ENCODE measurements at places on chromosomes 7 and 10. TPM values are rescaled to one million over a fixed set of nuclear protein-coding genes. Genes with fewer than 3 reads are reported as not detected.

DNA sequence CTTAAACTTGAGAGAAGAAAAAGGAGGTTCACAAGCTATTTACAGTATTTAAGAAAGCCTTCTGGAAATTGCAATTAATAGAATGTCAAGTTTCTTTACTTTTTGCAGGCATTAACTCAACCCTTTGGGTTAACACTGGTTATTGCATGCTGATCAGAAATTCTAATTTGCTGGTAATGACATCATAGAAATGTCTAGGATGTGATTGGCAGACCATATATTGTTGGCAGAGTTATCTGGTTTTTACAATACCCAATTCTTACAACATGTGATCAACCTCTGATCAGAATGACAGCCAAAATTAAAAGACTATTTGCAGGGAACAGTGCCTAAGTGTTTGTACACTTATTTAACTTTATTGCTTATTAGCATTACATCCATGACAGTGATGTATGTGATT lies 1.6 kb upstream of the CASD1 start:
- no peaks in the 10 kb centered on the region for H3K27me3 ChIP-seq
- no peaks in the 10 kb centered on the region for H3K36me3 ChIP-seq
- no peak for DNase-seq
- no peak overlapping the region for H3K27ac ChIP-seq
- H3K4me1 ChIP-seq: peaks cover 3% of the 10 kb centered on the region

DNA sequence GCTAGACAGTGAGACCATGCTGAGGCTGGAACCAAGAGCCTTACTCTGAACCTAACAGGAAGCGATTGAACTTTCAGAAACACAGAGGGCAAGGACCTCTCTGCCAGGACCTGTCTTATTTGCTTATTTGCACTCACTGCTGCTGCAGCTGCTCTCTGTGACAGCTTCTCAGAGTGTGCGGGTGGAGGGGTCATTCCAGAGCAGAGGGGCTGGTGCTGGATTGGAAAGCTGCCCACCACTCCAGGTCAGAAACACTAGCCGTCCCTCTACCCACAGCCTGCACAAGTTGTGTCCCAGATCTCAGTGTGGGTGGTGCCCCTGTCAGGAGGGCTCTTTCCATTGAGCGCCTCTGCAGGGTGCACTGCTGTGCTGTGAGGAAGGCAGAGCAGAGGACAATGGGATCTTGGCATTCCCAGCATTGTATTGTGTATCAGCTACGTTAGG lies 126.2 kb downstream of the CCNY start:
- no peaks in the 10 kb centered on the region for H3K36me3 ChIP-seq
- H3K27ac ChIP-seq: no peak overlapping the region
- peaks cover 26% of the 10 kb centered on the region for H3K4me1 ChIP-seq
- DNase-seq: no peak

GRCh38 chr10:124619195-124619594 lies 125.0 kb downstream of the FAM53B start:
- peaks cover 14% of the 10 kb centered on the region for H3K36me3 ChIP-seq
- H3K27me3 ChIP-seq: no peaks in the 10 kb centered on the region
- H3K4me1 ChIP-seq: no peaks in the 10 kb centered on the region
- H3K4me3 ChIP-seq: no peak overlapping the region

- no peak for DNase-seq
- H3K27me3 ChIP-seq: no peaks in the 10 kb centered on the region
- H3K36me3 ChIP-seq: no peaks in the 10 kb centered on the region
- no peak overlapping the region for H3K4me3 ChIP-seq
- no peaks in the 10 kb centered on the region for H3K4me1 ChIP-seq
- no peak overlapping the region for H3K27ac ChIP-seq
These were observed 11.6 kb upstream of the ABLIM1 start for GRCh38 chr10:114669648-114670047.

- no peaks in the 10 kb centered on the region for H3K27me3 ChIP-seq
- H3K36me3 ChIP-seq: peaks cover 19% of the 10 kb centered on the region
- no peak for DNase-seq
- peak overlapping the region; percentile 92 for H3K27ac ChIP-seq
- peaks cover 40% of the 10 kb centered on the region for H3K4me1 ChIP-seq
- peak overlapping the region; percentile 1 for H3K4me3 ChIP-seq
These were observed 23.5 kb upstream of the TRIM8 start for GRCh38 chr10:102620591-102621442.

GRCh38 chr10:5041471-5042023 lies 37.9 kb upstream of the AKR1C2 start:
- H3K4me1 ChIP-seq: no peaks in the 10 kb centered on the region
- DNase-seq: no peak
- H3K27ac ChIP-seq: peak overlapping the region; percentile 64

GRCh38 chr10:27251554-27251953 lies 11.0 kb upstream of the ACBD5 start:
- no peaks in the 10 kb centered on the region for H3K4me1 ChIP-seq
- no peaks in the 10 kb centered on the region for H3K27me3 ChIP-seq
- no peak overlapping the region for H3K4me3 ChIP-seq
- no peak overlapping the region for H3K27ac ChIP-seq
- H3K36me3 ChIP-seq: no peaks in the 10 kb centered on the region
- no peak for DNase-seq

GRCh38 chr7:91636129-91636724 lies 244.3 kb downstream of the MTERF1 start:
- H3K4me1 ChIP-seq: no peaks in the 10 kb centered on the region
- no peaks in the 10 kb centered on the region for H3K36me3 ChIP-seq
- no peak overlapping the region for H3K4me3 ChIP-seq
- no peak overlapping the region for H3K27ac ChIP-seq
- H3K27me3 ChIP-seq: no peaks in the 10 kb centered on the region

GRCh38 chr7:19061331-19061730 lies 56.1 kb downstream of the TWIST1 start:
- H3K27ac ChIP-seq: no peak overlapping the region
- H3K4me1 ChIP-seq: no peaks in the 10 kb centered on the region
- no peaks in the 10 kb centered on the region for H3K36me3 ChIP-seq

GRCh38 chr7:66255534-66256100 lies 50.5 kb downstream of the TPST1 start:
- no peaks in the 10 kb centered on the region for H3K27me3 ChIP-seq
- no peak overlapping the region for H3K27ac ChIP-seq
- peaks cover 2% of the 10 kb centered on the region for H3K4me1 ChIP-seq
- no peak overlapping the region for H3K4me3 ChIP-seq
- no peak for DNase-seq

DNA sequence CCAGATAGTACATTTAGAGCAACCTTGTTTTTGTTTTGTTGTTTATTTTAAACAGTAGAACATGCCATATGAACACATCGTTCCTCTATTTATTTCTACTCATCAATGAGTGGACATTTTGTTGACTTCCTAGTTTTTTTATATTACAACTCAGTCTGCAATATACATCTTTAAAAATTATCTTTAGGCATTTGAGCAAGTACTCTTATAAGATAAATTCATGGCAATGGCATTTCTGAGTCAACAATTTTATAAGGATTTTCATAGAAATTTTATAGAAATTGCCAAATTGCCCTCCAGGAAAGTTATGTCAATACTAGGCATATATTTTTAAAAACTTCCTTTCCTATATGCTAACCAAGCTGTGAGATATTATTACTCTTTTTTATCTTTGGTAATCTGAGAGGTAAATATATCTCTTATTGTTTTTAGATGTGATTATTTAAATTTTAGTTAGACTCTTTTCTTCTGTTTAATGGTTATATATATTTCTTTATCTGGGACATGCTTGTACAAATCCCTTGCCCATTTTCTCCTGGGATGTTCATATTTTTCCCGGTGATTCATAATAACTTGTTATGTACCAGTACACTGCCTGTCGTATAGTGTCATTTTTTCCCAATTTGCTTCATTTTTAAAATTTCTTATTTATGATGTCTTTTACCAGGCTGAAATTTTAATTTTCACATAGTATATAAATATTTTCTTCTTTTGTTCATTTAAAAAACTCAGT lies 50.5 kb downstream of the FZD1 start:
- H3K36me3 ChIP-seq: no peaks in the 10 kb centered on the region
- H3K27ac ChIP-seq: no peak overlapping the region
- H3K27me3 ChIP-seq: no peaks in the 10 kb centered on the region
- H3K4me3 ChIP-seq: no peak overlapping the region

DNA sequence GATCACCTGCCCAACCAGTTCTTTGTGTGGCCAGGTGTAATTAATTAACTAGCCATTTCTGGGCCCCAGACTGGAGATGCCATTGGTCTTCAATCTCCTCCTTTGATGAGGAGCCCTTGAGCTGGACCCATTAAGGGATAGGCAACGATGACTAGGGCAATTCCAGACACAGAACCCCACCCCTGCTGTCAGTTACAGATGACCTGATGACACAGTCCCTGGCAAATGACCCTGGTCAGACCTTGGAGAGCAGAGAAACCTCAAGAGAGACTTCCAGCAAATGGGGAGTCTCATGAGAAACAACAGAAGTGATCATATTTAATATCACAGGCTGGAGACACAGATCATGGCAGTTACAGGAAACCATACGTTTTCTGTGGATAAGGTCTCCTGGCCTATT lies 101.8 kb upstream of the TCF7L2 start:
- no peak for DNase-seq
- no peak overlapping the region for H3K4me3 ChIP-seq
- no peak overlapping the region for H3K27ac ChIP-seq
- no peaks in the 10 kb centered on the region for H3K27me3 ChIP-seq
- no peaks in the 10 kb centered on the region for H3K36me3 ChIP-seq

GRCh38 chr7:100726996-100727761 lies 6.2 kb upstream of the ZAN start:
- H3K27ac ChIP-seq: no peak overlapping the region
- DNase-seq: no peak
- no peaks in the 10 kb centered on the region for H3K36me3 ChIP-seq
- no peaks in the 10 kb centered on the region for H3K4me1 ChIP-seq
- H3K4me3 ChIP-seq: no peak overlapping the region

- no peaks in the 10 kb centered on the region for H3K36me3 ChIP-seq
- no peaks in the 10 kb centered on the region for H3K27me3 ChIP-seq
- H3K4me3 ChIP-seq: no peak overlapping the region
- DNase-seq: peak; percentile 28
- H3K4me1 ChIP-seq: no peaks in the 10 kb centered on the region
These were observed 159.8 kb downstream of the DIP2C start for GRCh38 chr10:529468-530230.

- H3K4me1 ChIP-seq: no peaks in the 10 kb centered on the region
- no peaks in the 10 kb centered on the region for H3K36me3 ChIP-seq
- no peaks in the 10 kb centered on the region for H3K27me3 ChIP-seq
- DNase-seq: no peak
- no peak overlapping the region for H3K4me3 ChIP-seq
- H3K27ac ChIP-seq: no peak overlapping the region
These were observed 797.3 kb downstream of the XPNPEP1 start for GRCh38 chr10:109126016-109126415.

- H3K27ac ChIP-seq: no peak within 1 kb of the TSS
- H3K36me3 ChIP-seq: no peaks in the 10 kb centered on the region
- H3K27me3 ChIP-seq: no peaks in the 10 kb centered on the region
- no peak for DNase-seq
These were observed at the start of gene CDHR1 for GRCh38 chr10:84194424-84195043. Gene CDHR1, plus strand, starts transcription at chr10:84194537. Its CDS starts 224 bp downstream, at chr10:84194761.

DNA sequence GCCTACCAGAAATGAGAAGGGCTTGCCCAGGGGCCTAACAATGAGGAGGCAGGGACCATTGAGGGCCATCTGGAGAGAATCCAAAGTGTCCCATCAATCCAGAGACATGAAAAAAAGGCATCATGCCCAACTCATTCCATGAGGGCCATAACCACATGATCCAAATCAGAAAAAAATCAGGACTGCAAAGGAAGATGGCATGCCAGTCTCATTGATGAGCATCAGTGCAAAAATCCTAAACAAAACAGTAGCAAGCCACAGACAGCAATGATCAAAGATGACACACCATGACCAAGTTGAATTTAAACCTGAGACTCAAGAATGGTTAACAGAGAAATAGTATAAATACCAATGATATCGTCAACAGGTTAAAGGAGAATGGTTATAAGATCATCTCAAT lies 7.0 kb upstream of the CYP3A4 start:
- DNase-seq: no peak
- no peaks in the 10 kb centered on the region for H3K4me1 ChIP-seq
- no peak overlapping the region for H3K27ac ChIP-seq
- H3K36me3 ChIP-seq: no peaks in the 10 kb centered on the region
- H3K4me3 ChIP-seq: no peak overlapping the region

GRCh38 chr7:81707966-81708365 lies 61.9 kb downstream of the HGF start:
- no peak overlapping the region for H3K4me3 ChIP-seq
- H3K27me3 ChIP-seq: no peaks in the 10 kb centered on the region
- no peaks in the 10 kb centered on the region for H3K4me1 ChIP-seq
- H3K27ac ChIP-seq: no peak overlapping the region
- no peaks in the 10 kb centered on the region for H3K36me3 ChIP-seq

GRCh38 chr7:17142831-17143541 lies 155.5 kb upstream of the AHR start:
- peak overlapping the region; percentile 45 for H3K4me3 ChIP-seq
- no peak overlapping the region for H3K27ac ChIP-seq
- DNase-seq: no peak
- no peaks in the 10 kb centered on the region for H3K36me3 ChIP-seq

DNA sequence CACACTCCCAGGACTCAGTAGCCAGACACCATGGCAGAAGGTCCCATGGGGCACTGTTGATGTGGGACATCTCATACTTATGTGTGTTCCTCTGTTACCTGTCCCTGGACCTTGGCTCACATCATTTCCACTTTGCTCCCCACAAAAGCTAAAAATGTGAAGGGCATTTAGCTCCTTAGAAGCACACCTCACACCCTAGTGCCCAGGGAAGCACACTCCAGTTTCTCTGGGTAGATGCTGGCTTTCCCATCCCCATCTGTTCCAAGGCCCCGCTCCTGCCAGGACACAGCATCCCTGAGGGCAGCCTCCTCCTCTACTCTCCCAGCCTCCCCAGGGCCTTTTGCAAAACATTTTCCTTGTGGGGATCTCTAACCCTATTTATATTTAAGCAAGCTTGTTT lies 572.4 kb upstream of the MGMT start:
- no peak for DNase-seq
- H3K4me1 ChIP-seq: no peaks in the 10 kb centered on the region
- H3K36me3 ChIP-seq: no peaks in the 10 kb centered on the region
- H3K4me3 ChIP-seq: no peak overlapping the region

- DNase-seq: no peak
- peak overlapping the region; percentile 69 for H3K4me3 ChIP-seq
- no peak overlapping the region for H3K27ac ChIP-seq
These were observed 25.0 kb downstream of the ZPBP start for GRCh38 chr7:50068026-50068425.

The MMRN2 gene
- total RNA-seq: 282 TPM

The SHOC2 gene
- 49.6 TPM for total RNA-seq

The OR6V1 gene
- total RNA-seq: not detected

The SHTN1 gene
- 3.0 TPM for total RNA-seq

The ZNF804B gene
- total RNA-seq: not detected

The ERVW-1 gene
- total RNA-seq: not detected

The RNF32 gene
- 0.32 TPM for total RNA-seq

The BAIAP2L1 gene
- 2.8 TPM for total RNA-seq

The NME8 gene
- total RNA-seq: 0.96 TPM

The CRPPA gene
- not detected for total RNA-seq

The GARIN1A gene
- 0.53 TPM for total RNA-seq

The PNLIPRP2 gene
- total RNA-seq: not detected

The CCDC172 gene
- total RNA-seq: not detected

Measured in ascending aorta (tissue), 2 donors.